ENCODE measurements at places on chromosomes 1 and 21.

- DNase-seq = no peak
Observed at GRCh38 chr1:99305626-99306025, 41.3 kb downstream of the PLPPR4 start.

GRCh38 chr21:31293986-31294385 lies 50.1 kb downstream of the TIAM1 start:
- no peak for DNase-seq

GRCh38 chr1:75785320-75785982 lies 605 bp upstream of the RABGGTB start:
- no peak for DNase-seq

DNA sequence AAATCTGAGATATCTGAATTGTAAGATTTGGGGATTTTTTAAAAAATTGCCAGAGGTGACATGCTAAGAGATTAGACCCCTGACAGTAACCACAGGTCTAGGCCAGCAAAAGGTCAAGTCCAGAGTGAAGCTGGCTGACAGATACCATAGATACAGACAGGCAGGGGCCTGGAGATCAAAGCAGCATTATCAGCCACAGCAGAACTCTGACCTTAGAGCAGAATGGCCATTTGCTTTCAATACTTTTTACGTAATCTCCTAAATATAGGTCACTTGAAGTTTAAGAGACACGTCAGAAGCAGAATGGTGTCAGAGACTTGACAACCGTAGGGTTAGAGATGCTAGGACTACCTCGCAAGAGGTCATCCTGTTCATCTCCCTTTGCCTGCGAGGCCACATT lies 40.8 kb upstream of the RXRG start:
- no peak for DNase-seq

- DNase-seq = no peak
Observed at GRCh38 chr1:150544204-150544603, 5.0 kb upstream of the ADAMTSL4 start.

- DNase-seq = no peak
Observed at GRCh38 chr1:14661222-14661621, 62.7 kb downstream of the KAZN start.

DNA sequence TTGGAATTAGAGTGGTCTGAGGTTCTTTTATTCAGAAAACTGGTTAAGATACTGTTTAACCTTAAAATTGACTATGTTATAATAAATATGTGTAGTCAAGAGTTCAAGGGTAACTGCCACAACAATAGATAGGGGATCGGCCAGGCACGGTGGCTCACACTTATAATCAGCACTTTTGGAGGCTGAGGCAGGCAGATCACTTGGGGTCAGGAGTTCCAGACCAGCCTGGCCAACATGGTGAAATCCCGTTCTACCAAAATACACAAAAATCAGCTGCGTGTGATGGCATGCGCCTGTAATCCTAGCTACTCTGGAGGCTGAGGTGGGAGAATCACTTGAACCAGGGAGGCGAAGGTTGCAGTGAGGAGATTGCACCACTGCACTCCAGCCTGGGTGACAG lies 39.5 kb downstream of the PDC start:
- no peak for DNase-seq

- DNase-seq = peak; percentile 54
Observed at GRCh38 chr21:32813265-32813903, 41.8 kb upstream of the PAXBP1 start.

DNA sequence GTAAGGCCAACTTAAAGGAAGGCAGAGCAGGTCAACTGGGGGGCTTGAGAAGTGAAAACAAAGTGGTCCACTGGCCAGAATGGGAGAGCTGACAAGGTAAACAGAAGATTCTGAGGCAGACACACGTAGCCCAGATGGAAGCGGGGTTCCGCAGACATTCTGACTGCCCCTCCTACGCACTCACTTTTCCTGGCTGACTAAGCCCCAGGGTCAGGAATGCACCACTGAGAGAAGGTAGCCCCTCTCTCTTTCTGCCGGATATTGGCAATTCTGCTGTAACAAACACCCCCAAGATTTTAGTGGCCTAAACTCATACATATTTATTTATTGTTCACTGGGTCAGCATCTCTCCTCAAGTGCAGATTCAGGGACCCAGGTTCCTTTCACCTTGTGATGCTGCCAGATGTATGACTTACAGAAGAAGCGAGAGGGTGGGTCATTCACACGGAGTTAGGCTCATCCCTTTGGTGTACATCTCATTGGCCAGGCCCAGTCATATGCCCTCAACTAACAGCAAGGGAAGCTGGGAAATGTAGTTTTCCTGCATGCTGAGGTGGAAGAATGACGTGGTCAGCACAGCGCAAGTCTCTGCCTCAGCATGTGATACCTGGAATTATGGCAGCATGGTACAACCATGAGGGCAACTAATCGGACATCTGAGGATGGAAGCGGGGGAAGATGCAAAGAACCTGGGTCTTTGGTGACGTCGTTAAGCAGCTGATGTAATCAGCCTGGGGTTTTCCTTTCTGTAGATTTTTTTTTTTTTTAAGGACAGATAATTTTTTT lies 43.4 kb upstream of the MRPS6 start:
- no peak for DNase-seq

GRCh38 chr21:37208741-37209225 lies 58.4 kb downstream of the VPS26C start:
- no peak for DNase-seq

GRCh38 chr1:37274486-37274885 lies 199.9 kb upstream of the ZC3H12A start:
- no peak for DNase-seq

DNA sequence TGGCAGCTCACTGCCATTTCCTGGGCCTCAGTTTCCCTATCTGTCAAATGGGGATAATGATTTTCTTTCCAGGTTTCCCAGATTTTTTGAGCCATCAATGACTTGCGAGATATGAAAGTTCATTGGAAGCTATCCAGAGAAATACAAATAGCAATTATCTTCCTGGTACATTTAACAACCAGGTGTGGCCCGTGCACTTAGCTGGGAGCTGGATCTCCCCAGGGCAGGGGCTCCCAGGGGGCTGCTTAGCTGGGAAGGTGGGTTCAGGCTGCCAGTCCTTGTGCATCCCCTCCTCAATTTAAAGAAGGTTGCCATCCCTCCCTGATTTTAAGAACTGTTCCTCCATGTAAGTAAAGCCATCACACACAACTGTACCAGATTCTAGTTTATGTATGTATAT lies 3.6 kb upstream of the TMEM54 start:
- no peak for DNase-seq

DNA sequence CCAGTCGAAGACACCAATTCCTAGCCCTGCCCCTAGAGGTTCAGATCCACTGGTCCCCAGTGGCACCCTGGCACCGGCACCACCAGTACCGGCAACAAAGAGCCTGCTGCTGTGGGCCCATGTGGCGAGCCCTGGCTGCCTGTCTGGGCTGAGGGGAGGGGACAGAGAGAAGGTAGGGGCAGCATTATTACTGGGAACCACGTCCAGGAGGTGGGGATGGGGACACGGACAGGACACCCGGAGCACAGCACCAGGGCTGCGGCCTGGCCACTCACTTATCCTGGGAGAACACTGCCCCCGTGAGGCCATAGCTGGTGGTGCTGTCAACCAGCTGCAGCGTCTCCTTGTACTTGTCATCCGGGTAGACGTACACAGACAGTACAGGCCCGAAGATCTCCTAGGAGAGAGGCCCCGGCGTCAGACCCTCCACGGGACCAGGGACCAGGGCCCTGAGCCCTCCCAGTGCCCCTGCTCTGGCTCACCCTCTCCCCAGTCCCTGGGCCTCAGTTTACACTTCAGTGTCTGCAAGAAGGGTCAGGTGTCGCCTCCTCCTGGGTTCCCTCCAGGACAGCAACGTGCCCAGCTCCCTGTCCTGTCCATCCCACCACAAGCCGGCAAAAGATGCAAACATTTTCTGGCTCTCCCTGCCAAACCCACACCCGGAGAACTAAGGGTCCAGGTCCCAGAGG lies 15.8 kb upstream of the TAS1R2 start:
- peak; percentile 31 for DNase-seq

DNA sequence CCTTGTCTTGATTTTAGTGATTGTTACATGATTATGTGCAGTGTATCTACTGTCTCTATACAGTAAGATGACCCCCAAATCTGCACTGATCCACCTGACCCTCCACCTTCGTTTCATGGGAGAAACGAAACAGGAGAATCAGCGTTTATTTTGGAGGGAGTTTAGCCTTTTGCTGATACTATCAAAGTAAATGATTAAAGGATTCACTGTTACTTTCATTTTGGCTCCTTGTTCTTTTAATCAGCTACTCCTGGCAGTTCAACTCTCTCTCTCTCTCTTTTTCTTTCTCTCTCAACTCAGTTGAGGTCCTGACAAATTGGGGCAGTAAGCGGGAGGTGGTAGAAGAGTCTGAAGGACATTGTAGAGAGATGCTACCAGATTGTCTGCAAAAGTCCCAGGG lies 9.9 kb upstream of the OR6K3 start:
- no peak for DNase-seq

DNA sequence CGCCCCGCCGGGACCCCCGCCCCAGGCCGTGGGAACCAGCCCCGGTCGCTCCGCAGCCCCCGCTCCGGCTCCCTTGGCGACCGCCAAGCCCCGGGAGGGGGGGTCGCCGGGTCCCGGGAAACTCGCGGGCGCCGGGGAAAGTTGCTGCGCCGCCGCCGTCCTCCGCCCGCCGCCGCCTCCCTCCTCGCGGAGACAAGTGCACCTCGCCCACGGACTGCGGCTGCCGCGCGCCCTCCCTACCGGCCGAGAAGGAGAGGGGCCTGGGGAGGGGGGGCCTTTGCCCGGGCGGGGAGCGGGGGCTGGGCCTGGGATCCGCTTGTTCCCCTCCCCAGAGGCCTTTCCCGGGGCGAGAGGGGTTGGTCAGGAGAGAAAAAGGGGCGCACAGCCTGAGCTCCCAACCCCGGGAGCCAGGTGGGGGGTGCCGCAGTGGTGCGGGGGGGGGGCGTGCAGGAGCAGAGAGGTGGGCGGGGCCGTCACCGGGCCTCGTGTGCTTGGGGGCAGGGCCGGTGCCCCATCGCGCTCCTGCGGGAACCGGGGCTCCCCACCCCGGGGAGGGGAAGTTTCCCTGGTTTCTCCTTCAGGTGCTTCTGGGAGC lies 592 bp downstream of the AGRN start:
- DNase-seq = no peak

- no peak for DNase-seq
Observed at GRCh38 chr1:107934578-107934977, 30.4 kb downstream of the VAV3 start.

DNA sequence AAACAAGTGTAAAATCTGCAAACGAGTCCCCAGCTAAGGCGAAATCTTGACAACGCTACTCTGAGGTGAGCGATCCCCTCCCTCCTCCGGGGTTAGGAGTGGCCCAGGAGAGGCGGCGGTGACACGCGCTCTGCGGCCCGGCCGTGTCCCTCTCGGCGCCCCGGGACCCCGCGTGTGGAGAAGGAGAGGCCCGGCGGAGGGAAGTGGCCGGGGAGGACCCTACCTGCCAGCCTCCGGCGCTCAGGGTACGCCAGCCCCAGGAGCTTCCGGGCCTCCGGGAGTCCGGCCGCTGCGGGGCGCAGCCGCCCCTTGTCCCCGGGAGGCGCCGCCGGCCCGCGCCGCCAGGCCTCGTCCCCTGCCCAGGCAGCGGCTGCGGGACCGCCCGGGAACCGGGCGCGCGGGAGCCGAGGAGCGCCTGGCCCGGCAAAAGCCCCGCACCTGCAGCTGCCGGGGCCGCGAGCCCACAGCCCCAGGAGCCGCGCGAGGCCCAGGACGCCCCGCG lies 543 bp downstream of the ABCB10 start:
- peak; percentile 44 for DNase-seq

GRCh38 chr1:83554174-83554573 lies 444.8 kb downstream of the TTLL7 start:
- peak; percentile 7 for DNase-seq

DNA sequence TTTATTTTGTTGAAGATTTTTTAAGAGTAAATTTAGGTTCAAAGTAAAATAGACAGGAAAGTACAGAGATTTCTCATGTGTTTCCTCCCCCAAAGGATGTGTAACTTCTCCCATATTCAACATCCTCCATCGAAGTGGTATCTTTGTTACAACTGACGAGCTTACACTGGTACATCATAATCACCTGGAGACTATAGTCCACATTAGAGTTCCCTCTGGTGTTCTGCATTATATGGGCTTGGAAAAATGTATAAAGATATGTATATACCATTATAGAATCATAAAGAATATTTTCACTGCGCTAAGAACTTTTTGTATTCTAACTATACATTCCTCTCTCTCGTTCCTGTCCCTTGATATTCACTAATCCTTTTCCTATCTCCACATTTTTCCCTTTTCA lies 203.7 kb downstream of the AMY1C start:
- no peak for DNase-seq

DNA sequence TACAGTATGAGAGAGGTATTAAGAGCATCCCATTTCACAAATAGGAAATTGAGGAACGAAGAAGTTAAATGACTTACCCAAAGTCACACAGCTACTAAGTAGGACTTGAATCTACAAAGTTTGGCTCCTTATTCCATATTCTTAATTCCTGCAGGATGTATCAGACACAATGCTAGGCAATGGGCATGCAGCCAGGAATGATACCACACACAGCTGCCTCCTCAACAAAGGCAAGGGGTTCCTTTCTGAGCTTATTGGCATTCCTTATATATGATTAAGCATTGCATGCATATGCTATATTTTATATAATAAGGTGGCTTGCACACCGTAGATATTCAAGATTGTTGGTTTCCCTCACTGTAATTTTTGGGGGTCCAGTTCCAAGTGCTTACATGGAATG lies 34.2 kb upstream of the JUN start:
- no peak for DNase-seq

GRCh38 chr1:208349694-208350330 lies 105.6 kb upstream of the PLXNA2 start:
- no peak for DNase-seq

DNA sequence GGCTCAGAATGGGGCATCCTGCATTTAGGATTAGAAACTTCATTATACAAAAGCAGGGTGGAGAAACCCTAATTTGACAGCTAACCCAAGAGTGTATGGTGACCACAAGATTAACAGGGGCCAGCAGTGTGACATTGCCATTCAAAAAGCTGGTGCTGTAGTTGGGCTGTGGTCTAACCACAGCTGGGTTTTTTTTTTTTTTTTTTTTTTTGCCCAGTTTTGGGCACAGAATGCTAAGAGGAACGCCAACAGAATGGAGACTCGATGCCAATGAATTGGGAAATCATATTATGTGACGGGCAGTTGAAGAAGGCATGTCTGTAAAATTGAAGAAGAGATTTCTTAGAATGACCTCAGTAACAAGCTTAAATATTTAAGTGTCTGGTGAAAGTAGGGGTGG lies 58.4 kb downstream of the NFIA start:
- DNase-seq = peak; percentile 33

- DNase-seq = no peak
Observed at GRCh38 chr1:67700692-67701410, 15.8 kb downstream of the GADD45A start.

DNA sequence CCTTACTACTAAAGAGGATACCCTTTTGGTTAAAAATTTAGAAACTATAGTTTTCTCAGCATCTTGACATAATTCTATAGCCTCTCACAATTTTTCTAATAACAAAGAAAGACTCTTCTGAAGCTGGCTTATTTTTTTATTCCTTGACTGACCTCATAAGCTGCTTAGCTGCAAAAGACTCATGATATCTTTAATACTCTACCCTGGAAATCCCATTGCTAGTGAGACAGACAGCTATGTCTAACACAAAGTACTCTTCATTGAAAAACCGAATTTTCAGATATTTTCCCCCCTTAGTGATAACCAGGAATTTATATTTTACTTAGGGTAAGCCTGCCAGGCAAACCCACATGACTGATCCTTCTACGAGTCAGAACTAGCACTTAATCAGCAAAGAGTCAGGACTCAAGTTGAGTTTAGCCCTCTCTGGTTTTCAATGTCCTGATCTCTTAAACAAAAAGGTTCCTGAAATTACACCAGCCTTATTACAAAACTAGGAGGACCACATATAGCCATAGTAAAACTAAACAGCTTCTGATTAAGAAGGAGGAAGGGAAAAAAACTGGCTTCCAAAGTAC lies 56.9 kb downstream of the ENAH start:
- DNase-seq = no peak
